Small intestine (tissue), 16 donors: ENCODE measurements at places on chromosomes 7 and 10.

DNA sequence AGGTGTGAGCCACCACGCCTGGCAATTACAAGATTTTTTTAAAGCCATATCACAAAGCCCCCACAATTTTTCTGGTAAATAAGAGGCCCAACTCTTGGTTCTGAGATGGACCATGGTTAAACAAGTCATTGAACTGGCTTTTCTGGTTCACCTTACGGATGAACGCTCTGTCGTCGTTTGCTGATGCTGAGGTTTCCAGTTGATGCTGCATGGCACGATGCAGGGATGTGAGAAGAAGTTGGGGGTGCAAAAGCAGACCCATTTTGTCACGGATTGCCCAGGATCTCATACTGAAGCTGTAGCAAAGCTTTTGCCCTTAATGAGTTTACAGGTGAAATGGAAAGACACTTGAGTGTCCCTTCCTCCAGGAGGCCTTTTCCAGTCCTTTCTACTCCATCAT is 2.0 kb upstream of the IL2RA start:
- DNase-seq = no peak

- DNase-seq = no peak
Observed at GRCh38 chr10:69446229-69446628, 5.0 kb upstream of the TSPAN15 start.

DNA sequence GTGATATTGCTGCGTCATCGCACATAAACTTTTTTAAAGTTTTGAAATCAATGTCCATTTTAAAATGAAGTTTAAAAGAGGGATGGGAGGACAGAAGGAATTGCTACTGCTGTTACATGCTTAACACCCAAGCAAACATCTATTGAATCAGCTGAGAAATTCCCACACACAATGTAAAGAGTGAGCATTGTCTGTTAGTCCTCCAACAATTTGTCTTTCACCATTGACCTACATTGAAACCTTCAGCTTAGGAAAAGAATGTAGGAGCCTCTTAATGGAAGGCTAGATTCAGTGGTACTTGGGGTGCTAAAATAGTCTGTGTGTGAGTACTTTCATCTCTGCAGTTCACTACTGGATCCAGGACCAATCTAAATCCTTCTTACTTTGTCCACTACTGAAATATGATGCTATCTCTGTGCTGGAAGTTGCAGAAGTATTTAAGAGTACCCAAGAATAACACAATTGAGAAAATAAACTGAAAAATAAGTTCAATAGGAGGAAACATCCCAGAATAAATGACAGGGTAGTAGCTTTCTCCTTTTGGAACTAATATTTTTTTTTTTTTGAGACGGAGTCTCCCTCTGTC is 23.8 kb upstream of the FBXW4 start:
- DNase-seq = no peak

DNA sequence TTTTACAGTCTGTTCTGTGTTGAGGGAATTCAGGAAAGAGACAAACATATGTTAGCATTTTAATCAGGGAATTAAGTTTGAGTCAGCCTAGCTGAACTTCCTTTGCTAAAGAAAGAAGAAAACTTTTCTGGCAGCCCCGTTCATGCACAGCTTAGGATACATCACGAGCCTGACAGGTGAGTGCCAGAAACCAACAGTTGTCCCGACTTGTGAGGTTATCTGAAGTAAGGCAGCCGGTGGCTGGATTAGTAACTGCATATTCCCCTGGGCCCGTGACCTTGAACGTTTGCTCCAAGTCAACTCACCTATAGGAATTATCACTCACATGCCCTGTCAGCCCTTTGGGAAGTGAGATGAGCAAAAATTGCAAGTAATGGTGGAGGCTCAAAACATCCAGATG is 24.1 kb downstream of the RBM17 start:
- DNase-seq = no peak

- peak; percentile 90 for DNase-seq
Observed at GRCh38 chr7:150377635-150378034, 1.5 kb upstream of the ZNF775 start.

GRCh38 chr10:114012650-114013049 is 31.0 kb upstream of the ADRB1 start:
- DNase-seq = no peak

GRCh38 chr10:38072552-38072951 is 21.6 kb upstream of the ZNF37A start:
- no peak for DNase-seq

- no peak for DNase-seq
Observed at GRCh38 chr10:6198171-6198570, 4.6 kb upstream of the PFKFB3 start.

DNA sequence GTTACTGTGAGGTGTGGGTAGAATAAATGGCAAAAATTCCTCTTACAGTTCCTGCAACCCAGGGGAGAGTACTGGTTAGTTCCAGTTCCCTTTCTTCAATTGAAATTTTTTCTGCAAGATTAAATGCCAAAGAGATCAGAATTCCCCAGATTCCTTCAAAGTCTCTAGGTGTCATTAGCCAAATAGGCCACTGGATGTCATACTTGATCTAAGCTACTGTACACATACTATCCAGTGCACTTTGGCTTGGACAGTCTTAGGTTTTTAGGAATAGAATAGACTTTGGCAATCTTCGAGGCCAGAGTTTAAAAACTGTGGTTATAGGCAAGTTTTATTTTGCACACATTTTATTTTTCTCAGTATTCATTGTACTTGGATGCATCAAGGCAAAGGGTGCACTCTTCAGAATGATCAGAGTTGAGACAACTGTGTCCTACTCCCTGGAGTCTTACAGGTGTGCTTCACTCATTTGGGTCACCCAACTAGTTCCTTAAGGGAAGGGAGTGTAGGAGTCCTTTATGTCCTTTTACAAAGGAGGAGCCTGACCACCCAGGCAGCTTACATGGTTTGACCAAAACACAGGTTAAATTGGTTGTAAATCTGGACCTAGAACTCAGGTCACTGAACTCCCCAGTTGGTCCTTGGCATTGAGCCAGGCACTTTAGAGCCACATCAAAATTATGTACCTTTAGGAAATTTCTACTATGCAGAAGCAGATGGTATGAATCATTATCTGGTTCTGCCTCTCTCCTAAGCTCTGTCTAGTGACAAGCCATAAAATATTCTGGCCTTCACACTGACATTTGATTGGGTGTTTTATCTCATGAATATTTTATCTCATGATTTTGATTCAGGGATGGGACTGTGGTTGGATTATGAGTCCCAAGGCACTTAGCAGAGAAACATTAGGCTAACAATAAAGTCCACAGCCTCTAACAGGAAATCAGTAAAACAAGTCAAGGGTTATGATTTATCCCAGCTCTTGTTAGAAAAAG is 49.5 kb downstream of the ASAH2B start:
- peak; percentile 40 for DNase-seq

GRCh38 chr7:30788640-30789333 is 17.6 kb downstream of the MINDY4 start:
- DNase-seq = no peak

GRCh38 chr7:78039790-78040776 is 241.5 kb downstream of the PHTF2 start:
- DNase-seq = no peak

- no peak for DNase-seq
Observed at GRCh38 chr7:72709909-72710308, 118.1 kb downstream of the TYW1B start.

DNA sequence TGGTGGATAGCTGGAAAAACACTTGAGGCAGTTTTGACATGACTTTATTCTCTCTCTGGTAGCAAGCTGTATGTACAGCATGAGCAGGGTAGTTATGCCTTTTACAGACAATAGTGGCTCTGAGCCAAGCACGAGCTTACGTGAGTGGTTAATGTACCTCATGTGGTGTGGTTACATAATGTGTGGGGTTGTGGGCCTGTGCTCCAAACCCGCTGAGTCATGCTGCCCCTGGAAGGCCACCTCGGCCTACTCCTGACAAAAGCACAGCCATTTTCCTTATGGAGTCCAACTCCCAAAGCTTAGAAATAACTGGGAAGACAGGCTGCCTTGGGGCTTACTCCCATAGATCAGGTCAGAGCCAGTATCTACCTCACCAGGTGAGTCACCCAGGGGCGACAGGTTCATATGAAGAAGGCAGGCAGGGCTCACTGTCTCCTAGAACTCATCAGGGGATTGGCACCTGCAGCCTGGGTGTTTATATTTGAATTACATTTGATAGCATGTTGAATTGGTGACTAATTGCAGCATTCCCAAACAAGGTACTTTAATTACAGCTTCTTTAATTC is 404.5 kb downstream of the ADRA2A start:
- DNase-seq = no peak

DNA sequence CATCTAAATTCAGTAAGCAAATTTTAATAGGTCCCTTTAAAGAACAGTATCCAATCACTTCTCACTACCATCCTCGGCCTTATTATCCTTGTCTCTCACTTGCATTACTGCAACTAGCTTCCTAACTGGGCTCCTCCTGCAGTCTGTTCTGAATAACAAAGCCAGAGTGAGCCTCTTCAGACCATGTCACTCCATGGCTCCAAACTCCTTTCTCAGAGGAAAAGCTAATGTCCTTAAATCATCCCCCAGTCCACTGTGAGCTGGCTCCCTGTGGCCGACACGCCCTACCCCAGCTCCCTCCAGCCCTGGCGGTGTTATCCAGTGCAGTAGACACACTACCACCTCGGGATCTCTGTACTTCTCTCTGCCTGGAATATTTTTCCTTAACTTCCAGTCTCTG is 80.0 kb downstream of the EPC1 start:
- no peak for DNase-seq

- DNase-seq = no peak
Observed at GRCh38 chr10:126216632-126216961, 171.7 kb downstream of the ADAM12 start.

DNA sequence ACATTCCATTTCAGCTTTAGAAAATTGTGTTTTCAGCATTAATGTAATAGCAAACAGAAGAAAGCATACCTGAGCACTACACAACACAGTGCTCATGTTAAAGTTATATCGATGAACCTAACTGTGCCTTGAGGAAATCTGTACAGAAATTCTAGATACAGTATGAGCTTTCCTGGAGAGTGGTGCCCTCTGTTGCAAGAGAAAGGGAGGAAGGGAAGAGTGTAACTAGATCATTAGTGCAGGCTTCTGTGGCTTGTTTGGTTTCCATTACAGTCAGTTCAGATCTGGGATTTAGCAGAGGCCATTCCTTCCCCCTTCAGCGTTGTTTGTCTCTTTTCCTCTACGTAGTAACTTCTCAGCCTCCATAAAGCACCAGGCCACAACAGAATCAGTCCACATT is 139.7 kb downstream of the HTR7 start:
- DNase-seq = peak; percentile 2

GRCh38 chr10:74058071-74058470 is 60.2 kb downstream of the VCL start:
- DNase-seq = peak; percentile 24

GRCh38 chr10:118621304-118621942 is 26.0 kb upstream of the PRLHR start:
- no peak for DNase-seq

- DNase-seq = no peak
Observed at GRCh38 chr10:62613424-62613823, 191.1 kb upstream of the ADO start.

- DNase-seq = no peak
Observed at GRCh38 chr7:150363370-150363769, 5.3 kb upstream of the REPIN1 start.

DNA sequence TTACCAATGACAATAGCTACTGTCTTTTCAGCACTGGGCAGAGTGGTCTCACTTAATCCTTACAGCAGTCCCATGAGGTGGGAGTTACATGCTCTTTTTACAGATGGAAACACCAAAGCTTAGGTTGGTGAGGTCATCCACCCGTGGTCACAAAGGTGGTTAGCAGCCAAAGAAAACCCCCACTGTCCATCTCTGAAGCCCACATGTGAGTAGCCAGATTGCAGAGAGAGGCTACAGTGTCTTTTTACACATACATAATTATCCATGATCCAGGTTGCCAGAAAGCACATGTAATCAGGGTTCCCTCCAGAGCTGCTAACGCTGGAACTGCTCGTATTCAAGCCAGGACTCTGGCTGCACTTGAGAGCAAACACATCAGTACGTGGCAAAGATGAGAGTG is 24.6 kb upstream of the ANKRD2 start:
- DNase-seq = no peak

DNA sequence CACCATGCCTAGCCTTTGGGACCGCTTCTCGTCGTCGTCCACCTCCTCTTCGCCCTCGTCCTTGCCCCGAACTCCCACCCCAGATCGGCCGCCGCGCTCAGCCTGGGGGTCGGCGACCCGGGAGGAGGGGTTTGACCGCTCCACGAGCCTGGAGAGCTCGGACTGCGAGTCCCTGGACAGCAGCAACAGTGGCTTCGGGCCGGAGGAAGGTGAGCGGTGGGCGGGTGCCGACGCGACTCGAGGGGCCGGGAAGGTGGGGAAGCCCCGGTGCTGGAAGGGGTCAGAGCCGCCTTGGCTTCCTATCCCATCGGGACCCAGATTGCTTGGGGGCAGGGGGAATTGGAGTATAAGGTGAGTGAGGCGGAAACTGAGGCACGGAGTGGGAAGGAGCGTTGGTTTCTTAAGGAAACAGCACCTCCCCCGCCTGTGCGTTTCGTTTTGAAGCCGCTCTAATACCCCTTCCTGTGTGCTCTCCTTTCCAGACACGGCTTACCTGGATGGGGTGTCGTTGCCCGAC is 547 bp downstream of the DDIT4 start:
- DNase-seq = no peak

DNA sequence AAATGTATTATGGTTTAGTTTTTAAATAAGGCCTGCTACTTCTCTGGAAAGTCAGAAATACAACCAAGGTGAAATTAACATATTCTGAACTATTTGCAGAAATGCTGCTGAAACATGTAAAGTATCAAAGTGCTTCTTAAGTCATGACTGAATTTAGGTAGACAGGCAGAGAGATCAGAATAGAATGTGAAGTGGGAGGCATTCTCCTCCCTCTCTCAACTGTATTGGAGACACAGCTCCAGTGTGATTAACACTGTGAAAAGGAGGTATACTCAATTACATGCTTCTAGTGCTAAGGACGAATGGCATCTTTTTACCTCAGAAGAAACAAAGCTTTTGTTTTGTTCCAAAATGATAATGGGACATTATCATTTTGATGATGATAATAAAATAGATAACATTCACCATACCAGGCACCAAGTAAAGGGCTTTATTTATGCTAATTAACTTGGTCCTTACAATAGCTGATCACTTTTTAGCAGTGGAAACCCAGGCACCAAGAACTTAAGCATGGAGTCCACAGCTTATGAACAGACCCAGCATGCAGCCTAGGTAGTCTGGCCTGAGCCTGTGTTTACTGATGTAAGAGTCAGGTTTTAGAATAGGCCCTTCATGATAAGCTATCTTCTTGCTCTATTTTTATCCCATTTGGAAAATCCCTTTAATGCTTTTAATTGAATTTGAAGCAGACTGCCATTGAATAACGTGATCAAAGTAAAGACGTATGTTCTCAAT is 26.0 kb downstream of the PPP1R9A start:
- no peak for DNase-seq
